ENCODE measurements at places on chromosomes 7 and 10.

DNA sequence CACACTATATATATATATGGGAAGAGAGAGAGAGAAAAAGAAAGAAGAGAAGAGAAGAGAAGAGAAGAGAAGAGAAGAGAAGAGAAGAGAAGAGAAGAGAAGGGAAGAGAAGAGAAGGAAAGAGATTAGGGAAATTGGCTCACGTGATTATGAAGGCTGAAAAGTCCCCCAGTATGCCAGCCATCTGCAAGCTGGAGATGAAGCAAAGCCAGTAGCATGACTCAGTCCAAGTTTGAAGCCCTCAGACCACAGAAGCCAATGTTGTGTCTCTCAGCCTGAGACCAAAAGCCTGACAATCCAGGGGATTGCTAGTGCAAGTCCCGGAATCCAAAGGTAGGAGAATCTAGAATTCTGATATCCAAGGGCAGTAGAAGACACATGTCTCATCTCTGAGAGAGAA lies 206.3 kb upstream of the PRSS1 start:
- no peak for DNase-seq

DNA sequence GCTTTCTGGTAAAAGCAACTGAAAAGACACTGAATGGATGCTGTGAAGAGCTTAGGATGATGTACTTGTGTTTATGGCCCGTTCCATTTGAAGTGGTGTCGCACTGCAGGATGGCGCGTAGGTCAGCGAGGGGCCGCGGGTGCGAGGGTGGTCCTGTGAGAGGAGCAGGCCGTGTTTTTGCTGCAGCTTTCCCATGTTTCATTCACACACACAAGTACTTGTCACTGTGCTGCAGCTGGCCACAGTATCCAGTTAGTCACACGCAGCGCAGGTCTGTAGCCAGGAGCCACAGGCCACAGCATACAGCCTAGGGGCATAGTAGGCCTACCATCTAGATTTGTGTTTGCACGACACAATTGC lies 23.2 kb downstream of the WIPI2 start:
- DNase-seq: no peak

- DNase-seq: no peak
Measured at GRCh38 chr7:44673324-44673723, 66.9 kb downstream of the OGDH start.

DNA sequence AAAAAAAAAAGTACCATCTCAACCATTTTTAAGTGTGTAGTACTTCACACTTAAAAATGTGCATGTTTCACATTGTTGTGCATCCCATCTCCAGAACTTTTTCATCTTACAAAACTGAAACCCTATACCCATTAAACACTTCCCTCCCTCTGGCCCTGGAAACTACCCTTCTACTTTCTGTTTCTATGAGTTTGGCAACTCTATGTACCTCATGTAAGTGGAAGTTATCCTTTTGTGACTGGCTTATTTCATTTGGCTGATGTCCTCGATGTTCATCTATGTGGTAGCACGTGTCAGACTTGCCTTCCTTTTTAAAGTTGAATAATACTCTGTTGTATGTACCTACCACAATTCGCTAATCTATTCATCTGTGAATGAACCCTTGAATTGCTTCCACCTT lies 12.2 kb downstream of the KCNMA1 start:
- no peak for DNase-seq

GRCh38 chr10:5951167-5951711 lies 26.1 kb downstream of the IL15RA start:
- DNase-seq: no peak

DNA sequence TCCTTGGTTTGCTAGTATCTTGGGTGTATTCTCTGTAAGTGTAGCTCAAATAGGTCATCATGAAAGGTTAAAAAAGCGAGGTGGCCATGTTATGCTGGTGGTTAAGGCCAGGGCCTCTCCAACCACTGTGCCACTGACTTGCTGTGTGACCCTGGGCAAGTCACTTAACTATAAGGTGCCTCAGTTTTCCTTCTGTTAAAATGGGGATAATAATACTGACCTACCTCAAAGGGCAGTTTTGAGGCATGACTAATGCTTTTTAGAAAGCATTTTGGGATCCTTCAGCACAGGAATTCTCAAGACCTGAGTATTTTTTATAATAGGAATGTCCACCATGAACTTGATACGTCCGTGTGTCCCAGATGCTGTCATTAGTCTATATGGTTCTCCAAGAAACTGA lies 17.1 kb downstream of the SCD start:
- DNase-seq: no peak

- no peak for DNase-seq
Measured at GRCh38 chr7:106535234-106535932, 125.6 kb downstream of the CCDC71L start.
